Gastroesophageal sphincter (tissue), 4 donors: ENCODE measurements at places on chromosomes 2 and 18.

- no peaks in the 10 kb centered on the region for H3K36me3 ChIP-seq
- no peaks in the 10 kb centered on the region for H3K4me1 ChIP-seq
- no peak overlapping the region for H3K27ac ChIP-seq
- no peak overlapping the region for H3K4me3 ChIP-seq
- peaks cover 15% of the 10 kb centered on the region for H3K27me3 ChIP-seq
Observed at GRCh38 chr2:64504774-64505720, 19.1 kb upstream of the AFTPH start.

DNA sequence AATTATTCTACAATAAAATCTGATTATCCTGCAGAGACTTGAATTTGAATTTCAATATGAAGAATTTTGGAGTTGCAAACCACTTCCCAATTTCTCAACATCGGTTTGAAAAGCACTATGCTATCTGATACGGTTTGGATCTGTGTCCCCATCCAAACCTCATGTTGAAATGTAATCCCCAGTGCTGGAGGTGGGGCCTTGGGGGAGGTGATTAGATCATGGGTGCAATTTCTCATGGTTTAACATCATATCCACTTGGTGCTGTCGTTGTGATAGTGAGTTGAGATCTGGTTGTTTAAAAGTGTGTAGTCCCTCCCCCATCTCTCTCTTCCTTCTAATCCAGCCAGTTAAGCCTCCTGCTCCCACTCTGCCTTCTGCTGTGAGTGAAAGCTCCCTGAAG lies 205.7 kb downstream of the NBAS start:
- no peak overlapping the region for H3K4me3 ChIP-seq
- H3K27ac ChIP-seq: no peak overlapping the region
- H3K27me3 ChIP-seq: no peaks in the 10 kb centered on the region
- no peaks in the 10 kb centered on the region for H3K36me3 ChIP-seq

DNA sequence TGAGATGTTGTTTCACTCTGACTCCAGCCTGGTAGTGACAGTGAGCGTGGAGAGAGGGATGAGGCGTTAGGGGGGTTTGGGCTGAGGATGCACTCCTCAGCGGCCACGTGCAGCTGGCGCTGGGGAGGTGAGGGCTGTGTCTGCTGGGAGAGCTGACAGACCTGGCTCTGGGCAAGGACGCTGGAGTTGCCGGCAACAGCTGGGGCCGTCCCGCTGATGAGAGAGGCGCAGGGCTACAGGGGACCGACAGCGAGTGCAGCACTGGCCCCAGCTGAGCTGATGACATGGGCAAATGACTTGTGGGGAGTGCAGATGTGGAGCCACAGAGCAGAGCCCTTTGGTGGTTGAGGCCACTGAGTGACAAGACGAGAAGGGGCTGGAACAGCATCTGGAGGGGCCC lies 38.4 kb downstream of the COA5 start:
- no peaks in the 10 kb centered on the region for H3K4me1 ChIP-seq
- no peak for ATAC-seq
- H3K4me3 ChIP-seq: no peak overlapping the region
- H3K27ac ChIP-seq: no peak overlapping the region

DNA sequence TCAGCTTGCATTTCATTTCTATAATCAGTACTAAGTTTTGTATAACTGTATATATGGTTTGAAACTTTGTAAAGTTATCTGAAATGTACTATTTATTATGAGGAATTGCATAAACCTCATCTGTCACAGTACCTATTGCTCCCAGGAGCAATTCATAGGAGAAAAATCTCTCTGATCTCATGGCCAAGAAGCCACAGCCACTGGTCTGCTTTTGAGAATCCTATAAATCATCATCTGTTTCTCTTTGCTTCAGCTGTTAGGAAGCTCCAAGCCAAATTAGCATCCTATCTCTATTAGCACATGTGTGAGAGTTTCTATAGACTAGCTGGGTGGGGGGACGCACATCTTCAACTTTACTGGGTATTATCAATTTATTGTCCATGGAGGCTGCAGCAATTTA lies 210.3 kb downstream of the CYP26B1 start:
- H3K27ac ChIP-seq: no peak overlapping the region
- H3K27me3 ChIP-seq: peaks cover 9% of the 10 kb centered on the region
- no peaks in the 10 kb centered on the region for H3K36me3 ChIP-seq
- no peak for ATAC-seq
- no peak overlapping the region for H3K4me3 ChIP-seq

GRCh38 chr2:45567974-45568789 lies 42.9 kb downstream of the SRBD1 start:
- H3K27ac ChIP-seq: peak overlapping the region; percentile 10
- H3K36me3 ChIP-seq: peaks cover 18% of the 10 kb centered on the region
- no peak for ATAC-seq
- H3K4me1 ChIP-seq: no peaks in the 10 kb centered on the region
- H3K4me3 ChIP-seq: no peak overlapping the region

- H3K4me3 ChIP-seq: no peak overlapping the region
- H3K27me3 ChIP-seq: no peaks in the 10 kb centered on the region
- peaks cover 45% of the 10 kb centered on the region for H3K4me1 ChIP-seq
- H3K27ac ChIP-seq: peak overlapping the region; percentile 96
- peak; percentile 76 for ATAC-seq
Observed at GRCh38 chr2:231191896-231192872, 6.2 kb upstream of the ARMC9 start.

- no peak overlapping the region for H3K4me3 ChIP-seq
- no peak overlapping the region for H3K27ac ChIP-seq
- no peaks in the 10 kb centered on the region for H3K4me1 ChIP-seq
Observed at GRCh38 chr2:126507425-126507911, 148.5 kb upstream of the GYPC start.

DNA sequence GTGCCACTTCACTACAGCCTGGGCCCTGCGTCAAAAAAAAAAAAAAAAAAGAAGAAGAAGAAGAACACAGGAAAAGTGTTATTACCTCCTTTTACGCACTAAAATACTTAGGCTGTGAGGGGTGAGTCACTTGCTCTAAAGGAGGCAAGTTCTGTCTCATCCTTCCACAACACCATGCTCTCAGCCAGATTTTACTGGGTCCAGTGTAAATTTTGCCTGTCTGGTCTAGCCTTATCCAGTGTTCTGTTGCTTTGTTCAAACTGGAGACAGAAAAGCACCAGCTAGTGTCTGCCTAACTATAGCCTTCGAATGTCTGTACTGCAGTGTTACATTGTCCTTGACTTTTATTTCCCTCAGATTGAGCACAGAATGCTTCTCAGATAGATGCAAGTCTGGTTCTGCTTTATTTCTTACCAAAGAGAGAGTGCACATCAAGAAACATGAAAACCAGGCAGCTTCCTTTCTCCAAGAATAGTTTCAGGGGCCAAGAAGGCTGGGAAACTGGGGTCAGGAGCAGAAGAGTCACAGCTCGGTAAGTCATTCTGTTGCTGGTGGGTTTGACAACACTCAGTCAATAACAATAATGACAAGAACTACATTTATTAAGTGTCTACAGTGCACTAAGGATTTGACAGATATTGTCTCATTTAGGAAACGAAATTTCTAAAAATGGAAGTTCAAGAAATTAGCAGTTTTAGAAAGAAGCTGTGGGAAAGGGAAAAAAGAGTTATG lies 3.1 kb upstream of the MSGN1 start:
- no peaks in the 10 kb centered on the region for H3K27me3 ChIP-seq
- no peak for ATAC-seq
- no peaks in the 10 kb centered on the region for H3K4me1 ChIP-seq
- H3K27ac ChIP-seq: no peak overlapping the region

DNA sequence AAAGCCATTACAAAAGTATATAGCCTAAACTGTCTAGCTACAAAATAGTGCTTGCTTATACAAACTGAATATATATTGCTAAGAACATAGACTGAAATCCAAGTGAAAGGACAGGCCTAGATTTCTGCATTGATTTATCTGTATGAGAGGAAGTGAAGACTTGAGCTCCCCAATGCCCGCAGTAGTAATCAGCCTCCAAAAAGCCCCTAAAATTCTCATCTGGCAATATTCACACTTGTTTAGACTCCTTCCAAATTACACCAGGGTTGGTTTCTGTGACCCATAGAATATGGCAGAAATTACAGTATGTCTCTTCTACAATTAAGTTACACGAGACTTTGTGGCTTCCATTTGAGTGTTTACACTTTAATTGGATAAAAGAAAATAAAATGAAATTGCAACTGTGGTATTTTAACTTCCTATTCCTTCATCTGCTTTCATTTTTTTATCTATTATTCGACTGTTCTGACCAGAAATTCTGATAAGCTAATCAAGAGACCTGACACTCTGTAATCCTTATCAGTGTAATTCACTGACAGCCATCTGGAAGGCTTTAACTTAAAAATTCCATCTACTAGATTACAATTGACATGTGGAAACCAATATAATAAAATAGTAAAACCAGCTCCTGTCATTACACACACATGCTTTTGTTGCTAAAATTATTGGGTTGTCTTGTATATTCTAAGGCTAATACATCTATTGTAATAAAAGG lies 21.1 kb downstream of the ABCB11 start:
- H3K36me3 ChIP-seq: no peaks in the 10 kb centered on the region
- H3K4me1 ChIP-seq: no peaks in the 10 kb centered on the region
- no peaks in the 10 kb centered on the region for H3K27me3 ChIP-seq
- H3K27ac ChIP-seq: no peak overlapping the region
- no peak overlapping the region for H3K4me3 ChIP-seq

GRCh38 chr2:54665436-54665856 lies 58.0 kb upstream of the EML6 start:
- ATAC-seq: no peak
- H3K4me1 ChIP-seq: peaks cover 48% of the 10 kb centered on the region
- H3K27me3 ChIP-seq: no peaks in the 10 kb centered on the region
- no peak overlapping the region for H3K4me3 ChIP-seq
- peak overlapping the region; percentile 81 for H3K27ac ChIP-seq
- no peaks in the 10 kb centered on the region for H3K36me3 ChIP-seq

GRCh38 chr2:86235196-86235980 lies 36.1 kb downstream of the MRPL35 start:
- no peaks in the 10 kb centered on the region for H3K27me3 ChIP-seq
- no peak overlapping the region for H3K4me3 ChIP-seq
- peak overlapping the region; percentile 34 for H3K27ac ChIP-seq
- H3K4me1 ChIP-seq: peaks cover 7% of the 10 kb centered on the region
- ATAC-seq: no peak

DNA sequence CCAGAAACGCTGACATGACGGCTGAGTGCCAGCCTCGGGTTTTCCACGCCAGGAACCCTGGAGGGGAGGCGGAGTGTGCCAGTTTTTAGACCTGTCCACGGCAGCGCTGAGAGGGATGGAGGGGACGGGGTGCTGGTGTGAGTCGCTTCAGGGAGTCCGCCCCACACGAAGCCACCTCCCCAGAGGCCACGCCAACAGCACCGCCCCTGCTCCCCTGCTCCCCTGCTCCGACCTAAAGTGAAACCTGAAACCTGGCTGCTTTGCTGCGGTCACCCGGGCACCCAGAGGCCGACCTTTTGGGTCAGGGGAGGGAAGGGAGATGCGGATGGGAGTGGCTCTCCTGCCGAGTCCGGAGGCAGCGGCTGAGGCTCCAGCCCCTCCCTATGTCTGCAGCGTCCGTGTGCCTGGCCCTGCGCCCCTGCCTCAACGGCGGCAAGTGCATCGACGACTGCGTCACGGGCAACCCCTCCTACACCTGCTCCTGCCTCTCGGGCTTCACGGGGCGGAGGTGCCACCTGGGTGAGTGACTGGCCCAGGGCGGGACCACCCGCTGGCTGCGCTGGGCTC lies 38.1 kb downstream of the SNED1 start:
- H3K36me3 ChIP-seq: no peaks in the 10 kb centered on the region
- H3K4me3 ChIP-seq: peak overlapping the region; percentile 42
- peak; percentile 12 for ATAC-seq
- H3K4me1 ChIP-seq: peaks cover 8% of the 10 kb centered on the region
- H3K27ac ChIP-seq: no peak overlapping the region

DNA sequence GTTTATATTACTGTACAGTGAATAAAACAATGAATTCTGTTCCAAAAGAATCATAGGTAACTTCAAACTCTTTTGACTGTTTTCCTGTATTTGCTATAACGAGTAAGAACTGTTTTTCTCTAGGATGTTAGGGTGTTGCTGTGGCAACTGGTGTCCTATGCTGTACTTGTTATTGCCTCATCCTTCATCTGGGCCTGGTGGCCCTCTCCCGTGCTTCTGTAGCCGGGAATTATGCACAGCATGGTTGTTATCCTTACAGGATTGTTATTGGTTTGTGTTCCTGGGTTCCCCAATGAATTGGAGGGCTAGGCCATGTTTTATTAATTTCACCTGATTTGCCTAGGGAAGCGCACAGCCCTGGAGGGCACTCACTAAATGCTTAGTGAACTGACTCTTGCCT lies 279.2 kb downstream of the PTPRM start:
- no peaks in the 10 kb centered on the region for H3K27me3 ChIP-seq
- no peak overlapping the region for H3K4me3 ChIP-seq
- no peaks in the 10 kb centered on the region for H3K4me1 ChIP-seq
- ATAC-seq: no peak
- H3K36me3 ChIP-seq: no peaks in the 10 kb centered on the region

DNA sequence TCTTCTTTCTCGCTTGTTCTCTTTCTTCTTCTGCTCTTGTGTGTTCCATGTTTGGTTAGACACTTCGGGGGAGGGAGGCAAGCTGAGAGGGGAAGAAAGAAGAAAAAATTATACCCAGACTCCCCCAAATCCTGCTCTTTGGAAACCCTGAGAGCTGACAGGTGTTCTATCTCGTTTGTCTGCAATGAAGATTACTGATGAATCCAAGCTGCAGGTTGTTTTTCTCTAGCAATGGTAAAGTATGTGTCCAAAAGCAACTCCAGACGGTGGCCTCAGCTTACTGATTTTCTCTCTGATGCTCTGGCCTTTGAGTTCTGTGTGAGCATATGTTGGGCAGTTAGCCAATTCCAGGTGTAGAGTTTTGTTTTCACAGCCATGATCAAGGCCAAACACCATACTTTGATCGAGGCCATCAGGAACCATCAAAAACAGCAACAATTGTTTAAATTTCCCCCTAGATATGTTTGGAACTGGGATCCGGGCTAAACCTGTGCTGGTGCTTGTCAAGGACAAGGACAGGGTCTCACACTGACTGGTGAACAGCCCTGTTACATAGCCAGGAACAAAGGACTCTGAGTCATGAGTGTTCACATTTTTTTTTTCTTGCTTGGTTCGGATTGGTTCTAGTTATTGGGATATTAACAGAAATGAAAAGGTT lies 142.0 kb downstream of the PRKCE start:
- no peak overlapping the region for H3K27ac ChIP-seq
- H3K4me1 ChIP-seq: peaks cover 35% of the 10 kb centered on the region
- no peaks in the 10 kb centered on the region for H3K27me3 ChIP-seq
- H3K4me3 ChIP-seq: no peak overlapping the region
- no peak for ATAC-seq
- no peaks in the 10 kb centered on the region for H3K36me3 ChIP-seq

GRCh38 chr18:73839441-73839840 lies 308.2 kb downstream of the FBXO15 start:
- H3K4me3 ChIP-seq: no peak overlapping the region
- no peaks in the 10 kb centered on the region for H3K4me1 ChIP-seq
- no peaks in the 10 kb centered on the region for H3K36me3 ChIP-seq
- ATAC-seq: no peak
- H3K27ac ChIP-seq: no peak overlapping the region
- H3K27me3 ChIP-seq: peaks cover 17% of the 10 kb centered on the region
